ENCODE measurements at places on chromosomes 13 and 19. TPM values are rescaled to one million over a fixed set of nuclear protein-coding genes. Genes with fewer than 3 reads are reported as not detected.

DNA sequence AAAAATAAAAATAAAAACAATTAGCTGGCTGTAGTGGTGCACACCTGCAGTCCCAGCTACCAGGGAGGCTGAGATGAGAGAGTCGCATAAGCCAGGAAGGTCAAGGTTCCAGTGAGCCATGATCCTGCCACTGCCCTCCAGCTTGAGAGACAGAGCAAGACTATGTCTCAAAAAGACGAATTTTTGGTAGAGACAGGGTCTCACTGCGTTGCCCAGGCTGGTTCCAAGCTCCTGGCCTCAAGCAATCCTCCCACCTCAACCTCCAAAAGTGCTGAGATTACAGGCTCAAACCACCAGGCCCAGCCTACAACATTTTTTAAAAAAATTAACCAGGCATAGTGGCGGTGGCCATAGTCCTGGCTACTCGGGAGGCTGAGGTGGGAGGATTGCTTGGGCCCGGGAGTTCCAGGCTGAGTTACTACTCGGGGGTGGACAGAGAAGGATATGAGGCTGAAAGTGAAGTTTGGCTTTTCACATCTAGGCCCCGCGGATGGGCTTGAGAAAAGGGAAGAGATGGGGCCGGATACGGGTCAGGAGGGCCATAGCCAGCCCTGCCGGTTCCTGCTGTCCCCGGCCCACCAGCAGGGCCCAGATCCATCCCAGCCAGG, 10.2 kb downstream of the NDUFA11 start:
- no peak overlapping the region for H3K27ac ChIP-seq
- peaks cover 32% of the 10 kb centered on the region for H3K36me3 ChIP-seq
- no peaks in the 10 kb centered on the region for H3K27me3 ChIP-seq
- peaks cover 67% of the 10 kb centered on the region for H3K4me1 ChIP-seq
- DNase-seq: no peak
- no peak overlapping the region for H3K4me3 ChIP-seq

The WDR62 gene
- 3.7 TPM for total RNA-seq

DNA sequence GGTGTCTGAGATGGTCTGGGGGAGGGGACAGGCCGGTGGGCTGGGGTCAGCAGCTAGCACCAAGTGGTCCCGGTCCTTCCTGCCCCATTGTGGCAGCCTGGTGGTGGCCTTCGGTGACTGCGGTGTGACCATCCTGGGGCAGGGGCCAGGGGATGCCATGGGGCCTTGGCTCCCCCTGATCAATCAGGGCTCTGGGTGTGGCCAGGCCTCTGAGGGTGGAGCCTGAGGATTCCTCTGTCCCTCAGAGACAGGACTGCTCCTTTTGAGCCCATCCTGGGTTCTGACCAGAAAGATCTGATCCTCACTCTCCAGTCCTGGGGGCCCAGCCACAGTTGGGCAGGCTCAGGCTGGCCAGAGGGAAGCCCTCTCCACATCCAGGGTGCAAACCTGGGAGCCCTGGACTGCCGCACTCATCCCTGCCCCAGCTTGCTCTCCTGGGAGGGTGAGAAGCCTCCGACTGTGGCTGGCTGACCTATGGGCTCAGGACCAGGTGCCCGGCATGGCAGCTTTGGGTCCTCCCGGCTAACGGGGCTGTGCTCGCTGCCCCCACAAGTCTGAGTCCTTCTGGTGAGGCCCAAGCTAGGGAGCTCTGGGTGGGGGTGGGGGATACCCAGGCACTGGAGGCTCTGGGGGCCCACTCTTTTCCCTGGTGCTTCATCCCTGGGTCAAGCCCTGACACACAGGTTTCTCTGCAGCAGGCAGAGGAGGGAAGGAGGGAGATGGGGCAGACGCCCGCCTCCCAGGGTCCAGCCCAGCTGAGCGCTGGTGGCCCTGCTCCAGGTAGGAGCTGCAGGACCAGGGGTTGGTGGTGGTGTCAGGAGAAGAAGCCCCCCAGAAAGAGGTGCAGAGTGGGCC, 59.5 kb downstream of the IER2 start:
- H3K4me1 ChIP-seq: peaks cover 22% of the 10 kb centered on the region
- no peaks in the 10 kb centered on the region for H3K27me3 ChIP-seq
- DNase-seq: no peak
- no peak overlapping the region for H3K27ac ChIP-seq
- H3K4me3 ChIP-seq: no peak overlapping the region

- no peak for DNase-seq
- no peak overlapping the region for H3K27ac ChIP-seq
- no peaks in the 10 kb centered on the region for H3K27me3 ChIP-seq
- H3K4me1 ChIP-seq: no peaks in the 10 kb centered on the region
- no peak overlapping the region for H3K4me3 ChIP-seq
- peaks cover 69% of the 10 kb centered on the region for H3K36me3 ChIP-seq
Measured at GRCh38 chr13:113076681-113077401, 28.8 kb upstream of the F7 start.

All from stomach (tissue), 19 donors.